CD4-positive, alpha-beta T cell treated with Interleukin-12 subunit alpha and Interleukin-12 subunit beta, for 1 hour (primary cell): ENCODE measurements at places on chromosomes 5 and 9.

DNA sequence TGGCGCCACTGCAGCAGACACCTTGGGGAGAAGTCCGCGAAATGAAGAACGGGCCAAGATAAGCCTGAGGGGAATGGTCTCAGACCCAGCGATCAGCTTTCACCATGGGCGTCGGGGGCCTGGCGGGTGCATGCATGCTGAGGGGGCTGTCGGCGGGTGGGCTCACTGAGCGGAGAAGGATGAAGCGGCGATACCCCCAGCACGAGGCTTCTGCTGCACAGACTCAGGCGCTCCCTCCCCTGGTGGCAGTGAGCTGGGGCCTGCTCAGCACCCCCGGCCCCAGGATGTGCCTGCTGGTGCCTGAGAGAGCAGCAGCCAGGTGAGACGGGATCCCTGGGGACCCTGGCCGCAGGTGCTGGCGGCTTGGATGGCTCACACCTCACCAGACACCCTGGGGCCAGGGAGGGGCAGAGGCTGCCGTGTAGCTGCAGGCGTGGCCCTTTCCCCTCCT, 31.2 kb downstream of the CEP72 start:
- DNase-seq = no peak

DNA sequence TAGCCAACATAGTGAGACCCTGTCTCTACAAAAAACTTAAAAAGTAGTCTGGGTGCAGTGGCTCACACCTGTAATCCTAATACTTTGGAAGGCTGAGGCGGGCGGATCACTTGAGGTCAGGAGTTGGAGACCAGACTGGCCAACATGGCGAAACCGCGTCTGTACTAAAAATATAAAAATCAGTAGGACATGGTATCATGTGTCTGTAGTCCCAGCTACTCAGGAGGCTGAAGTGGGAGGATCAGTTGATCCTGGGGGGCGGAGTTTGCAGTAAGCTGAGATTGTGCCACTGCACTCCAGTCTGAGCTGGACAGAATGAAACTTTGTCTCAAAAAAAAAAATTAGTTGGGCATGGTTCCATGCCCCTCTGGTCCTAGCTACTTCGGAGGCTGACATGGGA, 57.9 kb upstream of the MIER3 start:
- DNase-seq = no peak

GRCh38 chr5:71864730-71865601, 145.9 kb downstream of the CARTPT start:
- DNase-seq = no peak

DNA sequence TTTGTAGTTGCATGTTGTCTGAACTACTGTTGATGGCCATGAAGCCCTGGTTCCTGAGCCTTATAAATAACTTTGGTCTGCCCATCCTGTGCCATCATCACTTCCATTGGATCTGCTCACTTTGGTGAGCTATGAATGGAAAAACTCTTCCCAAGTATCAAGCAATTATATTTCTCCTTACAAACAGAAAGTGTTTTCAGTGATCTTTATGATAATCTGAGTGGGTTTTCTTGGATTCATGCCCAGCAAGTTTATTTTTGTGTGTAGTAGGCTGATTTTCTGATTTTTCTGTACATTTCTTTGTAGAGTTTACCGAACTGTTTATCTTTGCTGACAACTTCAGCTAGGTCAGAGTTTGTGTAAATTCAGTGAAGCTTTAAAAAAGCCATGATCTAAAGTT, 31.0 kb downstream of the CAMK4 start:
- DNase-seq = no peak

DNA sequence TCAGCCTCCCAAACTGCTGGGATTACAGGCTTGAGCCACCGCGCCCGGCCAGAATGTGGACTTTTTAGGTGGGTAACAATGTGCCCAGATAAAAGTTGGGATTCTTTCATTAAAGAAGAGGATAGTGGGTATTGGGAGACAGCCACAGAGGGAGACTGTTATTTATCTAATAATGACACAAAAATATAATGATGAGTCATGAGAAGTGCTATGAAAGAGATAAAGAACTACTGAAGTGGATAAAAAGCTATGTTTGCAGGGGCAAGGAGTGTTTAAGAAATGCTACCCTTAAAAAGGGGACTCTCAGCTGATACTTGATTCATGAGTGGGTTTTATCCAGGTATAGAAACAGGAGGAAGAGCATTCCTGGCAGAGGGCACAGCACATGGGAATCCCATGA, 143.6 kb upstream of the ERCC6L2 start:
- no peak for DNase-seq

DNA sequence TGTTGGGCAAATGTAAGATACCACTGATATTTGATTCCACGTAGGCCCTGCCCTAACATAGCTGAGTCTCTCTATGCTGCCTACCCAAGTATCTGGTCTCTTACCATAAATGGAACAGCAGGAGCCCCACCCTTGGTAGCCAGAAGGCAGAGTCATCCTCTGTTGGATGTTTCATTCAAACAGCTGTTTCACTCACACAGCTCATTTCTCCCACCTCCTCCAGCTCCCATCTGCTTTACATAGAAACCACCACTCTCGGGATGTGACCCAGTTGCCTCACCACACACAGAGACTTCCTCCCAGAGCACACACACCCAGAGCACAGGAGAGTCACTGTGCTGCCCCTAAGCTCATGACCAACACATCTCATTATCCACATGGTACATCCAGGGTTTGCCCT, 165.3 kb downstream of the TMEM167A start:
- no peak for DNase-seq

DNA sequence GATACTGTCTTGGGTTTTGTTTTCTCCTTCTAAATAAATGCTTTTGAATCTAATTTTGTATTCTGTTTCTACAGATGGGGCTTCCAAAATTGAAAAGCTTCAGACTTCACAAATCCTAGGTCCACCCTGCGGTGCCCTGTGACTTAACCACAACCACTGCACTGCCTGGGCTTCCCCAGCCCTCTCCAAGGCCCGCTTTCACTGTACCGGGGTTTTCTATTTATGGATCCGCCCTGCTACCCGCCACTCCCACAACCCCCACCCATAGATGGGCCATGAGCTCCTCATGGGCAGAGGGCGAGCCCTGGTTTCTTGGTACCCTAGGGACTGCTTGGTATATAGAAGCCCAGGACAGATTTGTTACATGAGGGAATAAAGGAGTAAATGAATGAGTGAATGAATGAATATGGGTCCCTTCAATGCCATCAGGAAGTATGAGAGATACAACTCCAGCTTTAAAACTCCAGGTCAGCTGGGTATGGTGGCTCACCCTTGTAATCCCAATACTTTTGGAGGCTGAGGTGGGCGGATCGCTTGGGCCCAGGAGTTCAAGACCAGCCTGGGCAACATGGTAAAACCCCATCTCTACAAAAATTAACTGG, 39.8 kb upstream of the NEK6 start:
- DNase-seq = no peak

GRCh38 chr9:27714388-27714787, 141.1 kb upstream of the C9orf72 start:
- DNase-seq = no peak

- DNase-seq = no peak
These were observed 25.5 kb downstream of the CDH6 start for GRCh38 chr5:31218978-31219377.

DNA sequence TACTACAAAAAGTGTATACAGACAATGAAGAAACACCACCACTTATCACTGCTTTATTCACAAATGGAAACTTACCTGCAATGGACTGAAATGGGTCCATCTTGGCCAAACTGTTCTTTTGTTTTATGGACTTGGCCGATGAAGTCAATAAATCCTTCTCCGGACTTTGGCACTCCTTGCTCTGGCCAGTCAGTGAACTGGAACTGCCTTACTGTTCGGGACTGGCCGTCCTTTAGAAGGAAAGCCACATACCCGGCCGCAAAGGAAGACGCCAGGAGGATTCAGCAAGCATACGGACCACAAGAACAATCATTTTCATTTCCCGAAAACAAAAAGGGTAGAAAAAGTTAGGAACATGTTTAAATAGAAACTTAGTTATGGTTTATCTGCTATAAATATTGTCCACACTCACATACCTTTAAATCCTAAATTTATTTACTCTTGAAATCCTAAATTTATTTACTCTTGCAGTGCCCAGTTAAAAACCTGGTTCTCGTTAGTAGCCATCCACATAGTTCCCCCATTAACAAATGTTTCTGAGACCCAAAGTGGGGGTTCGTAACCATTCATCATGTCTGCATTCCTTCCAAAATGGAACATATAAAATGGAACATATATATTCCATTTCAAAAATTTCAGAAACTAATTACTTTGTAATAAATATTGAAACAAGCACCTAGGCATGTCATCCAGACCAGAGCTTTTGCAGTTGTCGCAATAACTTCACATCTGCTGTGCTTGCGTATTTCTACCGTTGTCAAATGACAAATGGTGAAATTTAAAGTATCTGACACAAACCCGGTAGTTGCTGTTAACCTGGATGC, 532.1 kb upstream of the DMAC1 start:
- DNase-seq = no peak

DNA sequence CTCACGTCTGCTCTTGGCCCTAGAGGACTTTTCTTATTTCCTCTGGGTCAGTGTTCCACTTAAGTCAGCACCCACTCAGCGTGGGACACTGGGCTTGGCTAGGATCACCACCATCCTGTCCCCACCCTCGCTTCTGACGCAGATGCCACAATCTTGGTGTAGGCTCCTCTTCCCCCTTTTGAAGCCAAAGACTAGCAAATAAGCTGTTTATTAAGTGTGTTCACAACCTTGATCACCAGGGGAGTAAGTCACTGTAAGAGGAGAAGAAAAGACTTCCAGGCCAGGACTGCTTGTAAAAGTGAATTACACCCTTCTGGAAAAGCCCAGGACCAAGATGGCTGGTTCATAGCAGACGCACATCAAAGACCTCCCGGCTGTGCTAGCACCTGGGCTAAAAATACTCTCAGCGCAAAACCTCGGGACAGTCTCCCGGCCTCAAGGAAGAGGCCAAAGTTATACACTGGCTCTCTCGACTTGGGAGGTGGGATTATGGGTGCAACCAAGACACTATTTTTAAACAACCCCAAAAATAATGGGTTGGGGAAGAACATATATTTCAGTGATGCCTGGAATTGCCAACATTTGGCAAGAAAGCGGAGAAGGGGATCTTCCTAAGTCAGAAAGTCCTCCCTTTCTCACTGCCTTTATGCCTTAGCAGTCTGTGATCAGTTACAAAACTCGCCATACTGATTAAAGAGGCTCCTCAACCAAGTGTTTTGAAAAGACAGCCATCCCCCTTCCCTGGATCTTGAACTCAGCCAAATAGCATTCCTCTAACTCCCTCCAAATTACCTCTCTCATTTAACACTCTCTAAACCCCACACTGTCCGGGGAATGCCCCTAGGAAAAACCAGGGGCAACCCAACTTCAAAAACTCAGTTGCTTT, 69.4 kb downstream of the RAPGEF1 start:
- peak; percentile 56 for DNase-seq

GRCh38 chr5:157025093-157025698, 33.7 kb downstream of the HAVCR1 start:
- peak; percentile 58 for DNase-seq

DNA sequence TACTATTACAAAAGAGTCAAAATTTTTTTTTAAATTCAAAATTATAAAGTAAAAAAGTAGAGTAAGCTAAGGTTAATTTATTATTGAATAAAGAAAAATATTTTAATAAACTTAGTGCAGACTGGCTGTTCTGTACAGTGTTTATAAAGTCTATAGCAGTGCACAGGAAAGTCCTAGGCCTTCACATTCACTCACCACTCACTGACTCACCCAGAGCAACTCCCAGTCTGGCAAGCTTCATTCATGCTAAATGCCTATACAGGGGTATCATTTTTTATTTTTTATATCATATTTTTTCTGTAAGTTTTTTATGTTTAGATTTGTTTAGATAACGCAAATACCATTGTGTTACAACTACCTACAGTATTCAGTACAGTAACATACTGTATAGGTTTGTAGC, 700.7 kb upstream of the GRAMD2B start:
- DNase-seq = no peak

GRCh38 chr5:131825404-131826013, 28.7 kb upstream of the FNIP1 start:
- no peak for DNase-seq

DNA sequence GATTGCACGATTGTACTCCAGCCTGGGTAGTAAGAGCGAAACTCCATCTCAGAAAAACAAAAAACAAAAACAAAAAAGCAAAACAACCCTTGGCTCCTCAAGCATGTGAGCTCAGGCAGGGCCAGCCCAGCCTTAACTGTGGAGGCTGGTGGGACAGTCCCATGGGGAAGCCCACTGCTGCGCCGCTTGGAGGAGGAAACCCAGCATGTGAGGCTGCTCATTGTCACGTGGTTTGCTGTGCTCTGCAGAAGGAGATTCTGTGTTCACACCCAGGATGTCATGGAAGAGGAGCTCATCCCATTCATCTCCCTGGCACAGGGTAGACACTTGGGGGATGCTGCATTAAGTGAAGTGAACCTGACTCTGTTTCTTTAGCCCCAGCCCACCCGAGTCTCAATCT, 4.0 kb downstream of the ZBED3 start:
- DNase-seq = no peak

- DNase-seq = peak; percentile 66
These were observed at the start of gene ABL1 for GRCh38 chr9:130834371-130835336. Gene ABL1, plus strand, starts transcription at chr9:130835254. Its CDS starts 193 bp downstream, at chr9:130835447.

DNA sequence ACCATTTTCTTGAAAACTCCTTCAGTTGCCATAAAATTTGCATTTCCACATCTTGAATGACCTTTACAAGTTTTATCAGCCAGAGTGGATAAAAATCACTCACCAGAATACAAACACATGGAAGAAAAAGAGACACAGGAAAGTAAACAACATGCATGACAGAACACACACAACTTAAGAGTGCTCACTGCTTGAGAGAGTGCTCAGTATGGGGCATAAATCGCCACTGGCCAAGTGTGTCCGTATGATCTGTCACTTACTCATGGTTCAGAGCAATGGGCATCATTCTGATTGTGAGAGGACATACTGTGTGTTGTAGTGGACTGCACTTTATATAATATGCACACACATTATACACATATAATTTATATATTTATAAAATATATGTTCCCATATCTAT, 155.6 kb upstream of the NTRK2 start:
- no peak for DNase-seq

- peak; percentile 18 for DNase-seq
These were observed 13.7 kb upstream of the ITGA1 start for GRCh38 chr5:52774005-52774410.

GRCh38 chr5:19866090-19866450, 121.9 kb downstream of the CDH18 start:
- DNase-seq = no peak

DNA sequence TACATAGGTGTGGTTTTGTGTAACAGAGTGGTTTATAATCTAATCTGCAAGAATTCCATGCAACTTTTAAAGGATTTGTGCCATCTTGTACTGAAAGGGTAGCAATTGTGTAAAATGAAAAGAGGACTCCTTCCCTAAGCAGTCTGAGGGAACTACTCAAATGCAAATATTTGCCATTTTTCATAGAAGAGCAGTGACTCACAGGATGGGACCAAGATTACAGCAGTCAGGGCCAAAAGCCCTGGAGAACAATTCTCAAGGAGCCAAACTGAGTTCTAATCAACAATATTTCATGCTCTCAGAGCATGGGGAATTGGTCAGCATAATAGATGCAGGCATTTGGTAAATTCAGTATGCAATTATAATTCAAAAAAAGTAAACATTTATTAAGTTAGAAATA, 495.8 kb downstream of the CHSY3 start:
- no peak for DNase-seq

GRCh38 chr5:76788362-76788761, 30.5 kb upstream of the F2RL1 start:
- no peak for DNase-seq

- no peak for DNase-seq
These were observed 462.1 kb upstream of the BRINP1 start for GRCh38 chr9:119831309-119831708.
